ENCODE measurements at places on chromosomes 7 and 10. TPM values are rescaled to one million over a fixed set of nuclear protein-coding genes. Genes with fewer than 3 reads are reported as not detected.

KCNH2 gene
- 0.12 TPM for total RNA-seq

ADRB1 gene
- not detected for total RNA-seq

AGBL3 gene
- total RNA-seq: 6.1 TPM

RAPGEF5 gene
- total RNA-seq: 10.1 TPM

TMEM176A gene
- total RNA-seq: not detected

CTTNBP2 gene
- total RNA-seq: 0.49 TPM

- H3K4me3 ChIP-seq: no peak overlapping the region
- no peak for DNase-seq
- H3K27me3 ChIP-seq: no peaks in the 10 kb centered on the region
- H3K36me3 ChIP-seq: no peaks in the 10 kb centered on the region
- no peak overlapping the region for H3K27ac ChIP-seq
- no peaks in the 10 kb centered on the region for H3K4me1 ChIP-seq
Measured at GRCh38 chr7:83677180-83677866, 28.4 kb upstream of the SEMA3E start.

DNA sequence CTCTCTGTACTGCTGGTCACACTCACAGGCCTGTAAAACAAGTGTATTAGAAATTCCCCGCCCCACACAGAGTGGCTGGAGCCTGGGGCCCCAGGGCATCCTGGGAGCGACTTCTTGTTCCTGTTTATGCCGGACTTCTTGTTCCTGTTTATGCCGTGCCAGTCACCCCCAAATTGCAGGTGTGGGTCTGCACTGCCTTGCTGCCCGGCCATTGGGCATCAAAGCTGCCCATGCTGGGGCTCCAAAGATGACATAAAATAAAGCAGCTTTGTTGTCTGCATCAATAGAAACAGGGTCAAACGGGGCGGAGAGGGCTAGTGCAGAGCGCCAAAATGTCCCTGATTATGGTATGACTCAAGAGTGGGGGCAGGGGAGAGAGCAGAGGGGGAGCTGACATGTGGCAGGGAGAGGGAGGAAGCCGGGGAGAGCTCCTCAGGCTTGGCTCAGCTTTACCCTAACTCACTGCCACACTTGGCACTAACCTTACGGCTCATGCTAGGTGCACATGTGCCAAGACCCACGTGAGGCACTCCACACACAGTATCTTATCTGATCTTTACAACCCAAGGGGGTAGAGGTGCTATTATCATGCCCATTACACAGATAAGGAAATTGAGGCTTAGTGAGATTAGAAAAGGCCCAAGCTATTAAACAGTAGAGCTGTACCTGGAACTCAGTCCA, 98.4 kb downstream of the PIP4K2A start:
- H3K4me3 ChIP-seq: peak overlapping the region; percentile 86
- peaks cover 95% of the 10 kb centered on the region for H3K4me1 ChIP-seq
- H3K27ac ChIP-seq: peak overlapping the region; percentile 96
- peaks cover 12% of the 10 kb centered on the region for H3K36me3 ChIP-seq

DNA sequence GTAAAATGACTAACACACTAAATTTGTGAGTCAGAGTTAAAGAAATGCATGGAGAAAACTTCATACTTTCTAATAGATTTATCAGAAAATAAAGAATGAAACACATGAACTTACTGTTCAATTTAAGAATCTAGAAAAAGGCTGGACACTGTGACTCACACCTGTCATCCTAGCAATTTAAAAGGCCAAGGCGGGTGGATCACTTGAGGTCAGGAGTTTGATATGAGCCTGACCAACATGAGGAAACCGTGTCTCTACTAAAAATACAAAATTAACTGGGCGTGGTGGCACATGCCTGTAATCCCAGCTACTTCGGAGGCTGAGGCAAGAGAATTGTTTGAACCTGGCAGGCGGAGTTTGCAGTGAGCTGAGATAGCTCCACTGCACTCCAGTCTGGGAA, 1106.2 kb upstream of the LRRN3 start:
- H3K27me3 ChIP-seq: no peaks in the 10 kb centered on the region
- DNase-seq: no peak
- H3K36me3 ChIP-seq: no peaks in the 10 kb centered on the region
- no peak overlapping the region for H3K27ac ChIP-seq
- H3K4me1 ChIP-seq: no peaks in the 10 kb centered on the region
- no peak overlapping the region for H3K4me3 ChIP-seq

DNA sequence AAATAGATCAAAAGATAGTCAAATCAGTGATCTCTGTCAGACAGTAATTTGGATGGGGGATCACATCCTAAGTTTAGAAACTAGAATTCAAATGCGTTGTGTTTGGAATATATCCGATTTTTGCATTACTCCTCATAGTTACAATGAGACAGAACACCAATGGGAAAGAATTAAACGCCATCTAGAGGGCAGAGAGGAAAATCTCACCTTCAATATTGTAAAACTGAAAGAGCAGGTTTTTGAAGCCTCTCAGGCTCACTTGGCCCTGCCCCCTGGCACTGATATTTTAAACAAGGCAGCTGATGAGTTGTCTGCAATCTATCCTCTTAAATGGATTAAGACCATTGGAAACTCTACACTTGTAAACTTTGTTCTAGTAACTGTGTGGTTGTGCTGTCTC, 17.7 kb downstream of the FRG2B start:
- H3K27me3 ChIP-seq: peaks cover 29% of the 10 kb centered on the region
- no peak overlapping the region for H3K4me3 ChIP-seq
- no peak for DNase-seq
- no peaks in the 10 kb centered on the region for H3K36me3 ChIP-seq
- H3K4me1 ChIP-seq: no peaks in the 10 kb centered on the region

DNA sequence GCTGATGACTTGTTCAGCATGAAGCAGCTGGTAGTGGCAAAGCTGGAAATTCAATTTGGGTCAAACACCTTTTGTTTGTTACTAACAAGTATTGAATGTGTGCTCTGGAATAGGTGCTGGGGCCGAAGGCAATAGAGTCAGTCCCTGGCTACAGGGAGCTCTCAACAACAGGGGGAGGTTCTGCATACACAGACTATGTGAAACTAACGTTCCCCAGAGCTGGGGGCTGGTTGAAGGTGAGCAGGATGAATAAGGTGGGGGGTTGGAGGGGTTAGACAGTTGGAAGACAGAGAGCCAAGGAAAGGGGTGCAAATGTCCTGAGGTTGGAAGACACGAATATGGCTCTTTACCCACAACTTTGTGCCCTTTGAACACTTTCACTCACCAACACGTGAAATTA, 84.1 kb upstream of the PLPP4 start:
- H3K36me3 ChIP-seq: no peaks in the 10 kb centered on the region
- no peaks in the 10 kb centered on the region for H3K4me1 ChIP-seq
- no peak for DNase-seq
- H3K4me3 ChIP-seq: no peak overlapping the region
- no peak overlapping the region for H3K27ac ChIP-seq

DNA sequence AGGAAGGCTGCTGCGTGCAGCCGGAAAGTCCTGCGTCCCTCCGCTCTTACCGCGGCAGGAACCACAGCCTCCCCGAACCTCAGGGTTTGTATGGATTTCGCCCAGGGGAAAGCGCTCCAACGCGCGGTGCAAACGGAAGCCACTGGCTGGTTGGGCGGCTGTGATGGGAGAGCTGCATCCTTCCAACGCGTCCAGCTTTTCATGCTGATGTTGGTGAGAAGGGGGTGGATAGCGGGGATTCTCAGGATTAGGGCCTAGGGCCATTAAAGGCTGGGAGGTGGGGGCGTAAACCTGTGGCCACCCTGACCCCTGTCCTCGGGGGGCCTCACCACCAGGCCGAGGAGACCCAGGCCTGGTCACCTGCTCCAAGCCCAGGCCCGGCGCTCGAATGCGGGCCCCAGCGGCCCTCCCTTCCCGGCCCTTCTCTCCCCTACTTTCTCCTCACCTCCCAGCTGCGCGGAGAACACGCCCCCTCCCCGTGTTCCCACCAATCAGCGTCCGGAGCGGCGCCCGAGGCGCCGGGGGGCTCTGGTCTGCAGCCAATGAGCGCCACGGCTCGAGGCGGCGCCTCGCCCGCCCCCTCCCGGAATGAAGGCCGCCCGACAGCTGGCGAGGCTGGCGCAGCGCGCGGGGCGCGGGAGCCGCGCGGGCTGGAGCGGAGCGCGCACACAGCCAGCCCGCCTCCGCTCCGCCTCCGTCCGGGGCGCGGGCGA, 458 bp upstream of the NANOS1 start:
- DNase-seq: peak; percentile 59
- H3K27ac ChIP-seq: no peak overlapping the region

- H3K4me1 ChIP-seq: peaks cover 9% of the 10 kb centered on the region
- no peak for DNase-seq
- no peaks in the 10 kb centered on the region for H3K36me3 ChIP-seq
- no peak overlapping the region for H3K27ac ChIP-seq
Measured at GRCh38 chr7:131525820-131526219, 30.6 kb downstream of the PODXL start.

GRCh38 chr7:6432781-6433180, 15.0 kb downstream of the DAGLB start:
- H3K4me3 ChIP-seq: no peak overlapping the region
- peaks cover 46% of the 10 kb centered on the region for H3K36me3 ChIP-seq
- H3K4me1 ChIP-seq: peaks cover 23% of the 10 kb centered on the region
- no peaks in the 10 kb centered on the region for H3K27me3 ChIP-seq

- no peak overlapping the region for H3K4me3 ChIP-seq
- no peaks in the 10 kb centered on the region for H3K4me1 ChIP-seq
- peaks cover 81% of the 10 kb centered on the region for H3K36me3 ChIP-seq
- no peak for DNase-seq
- H3K27ac ChIP-seq: no peak overlapping the region
- no peaks in the 10 kb centered on the region for H3K27me3 ChIP-seq
Measured at GRCh38 chr10:810351-810846, 120.9 kb upstream of the DIP2C start.

DNA sequence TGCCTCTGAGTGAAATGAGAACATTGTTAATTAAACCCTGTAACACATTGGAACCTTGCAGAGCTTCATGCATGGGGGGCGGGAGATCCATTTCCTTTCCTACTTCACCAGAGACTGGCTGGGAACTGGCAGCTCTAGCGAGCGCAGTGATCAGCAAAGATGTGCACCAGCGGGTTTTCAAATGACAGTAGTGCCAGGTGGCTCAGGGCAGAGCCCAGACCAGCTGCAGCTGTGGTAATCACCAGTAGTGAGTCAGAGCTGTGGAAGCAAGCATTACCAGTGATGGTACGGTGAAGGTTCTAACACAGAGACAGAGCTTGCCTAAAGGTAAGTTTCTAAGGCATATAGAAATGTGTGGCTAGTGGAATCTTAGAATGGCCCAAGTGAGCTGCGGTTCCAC, 1009.7 kb upstream of the CELF2 start:
- no peak overlapping the region for H3K4me3 ChIP-seq
- H3K4me1 ChIP-seq: peaks cover 6% of the 10 kb centered on the region
- no peaks in the 10 kb centered on the region for H3K36me3 ChIP-seq
- H3K27me3 ChIP-seq: no peaks in the 10 kb centered on the region

GRCh38 chr10:79628083-79628482, 17.3 kb downstream of the SFTPA1 start:
- peaks cover 13% of the 10 kb centered on the region for H3K27me3 ChIP-seq
- no peaks in the 10 kb centered on the region for H3K4me1 ChIP-seq
- no peak for DNase-seq
